ENCODE measurements at places on chromosomes 3 and 15.

DNA sequence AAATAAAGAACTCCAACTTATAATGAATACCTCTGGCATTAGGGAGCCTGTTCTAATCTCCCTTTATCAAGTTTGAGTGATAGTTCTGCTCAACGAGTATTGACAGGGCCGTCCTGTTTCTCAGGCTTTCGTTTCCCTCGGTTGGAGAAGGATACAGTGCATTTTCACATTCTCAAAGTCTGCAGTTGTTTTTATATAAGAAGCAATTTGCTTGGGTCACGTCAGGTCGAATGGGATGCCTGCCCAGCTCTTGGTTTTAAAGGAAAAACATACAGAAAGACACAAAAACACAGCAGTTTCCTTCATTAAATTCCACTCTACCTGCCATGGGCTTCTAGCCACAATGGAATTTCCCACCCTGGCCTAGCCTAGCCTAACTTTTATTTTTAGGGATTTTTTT lies 366.3 kb downstream of the TIGIT start:
- DNase-seq = no peak

DNA sequence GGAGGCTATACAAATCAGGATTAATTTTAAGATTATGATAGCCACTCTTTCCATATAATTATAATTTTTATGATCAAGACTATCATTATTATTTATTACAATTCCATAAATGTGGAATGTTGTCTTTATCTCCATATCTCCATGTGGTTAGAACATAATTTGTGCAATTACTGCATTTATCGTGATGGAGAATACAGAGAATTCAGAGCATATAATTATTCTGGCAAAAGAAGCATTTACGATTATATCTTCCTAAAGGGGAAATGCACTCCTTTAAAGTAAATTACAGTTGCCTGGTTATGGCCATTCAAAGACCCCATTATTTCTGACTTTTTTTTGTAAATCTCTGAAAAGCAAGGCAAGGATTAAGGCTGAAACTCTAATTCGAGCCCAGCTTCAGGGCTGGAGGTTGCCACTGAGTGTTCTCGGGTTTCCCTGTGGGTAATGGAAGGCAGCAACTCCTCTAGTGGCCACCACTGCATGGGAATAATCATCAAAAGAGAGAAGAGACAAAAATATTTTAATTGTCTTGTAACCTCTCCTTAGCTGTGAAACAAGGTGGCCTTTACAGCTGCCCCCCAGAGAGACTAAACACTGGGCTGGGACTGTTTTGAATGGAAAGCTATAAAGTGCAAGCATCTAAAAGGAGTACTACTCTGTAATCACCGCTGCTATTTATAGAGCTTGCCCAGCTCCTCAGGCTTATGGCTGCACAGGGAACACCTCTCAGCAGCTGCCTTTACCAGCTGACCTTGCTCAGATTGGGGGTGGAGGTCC lies 59.8 kb upstream of the PRTG start:
- DNase-seq = no peak

DNA sequence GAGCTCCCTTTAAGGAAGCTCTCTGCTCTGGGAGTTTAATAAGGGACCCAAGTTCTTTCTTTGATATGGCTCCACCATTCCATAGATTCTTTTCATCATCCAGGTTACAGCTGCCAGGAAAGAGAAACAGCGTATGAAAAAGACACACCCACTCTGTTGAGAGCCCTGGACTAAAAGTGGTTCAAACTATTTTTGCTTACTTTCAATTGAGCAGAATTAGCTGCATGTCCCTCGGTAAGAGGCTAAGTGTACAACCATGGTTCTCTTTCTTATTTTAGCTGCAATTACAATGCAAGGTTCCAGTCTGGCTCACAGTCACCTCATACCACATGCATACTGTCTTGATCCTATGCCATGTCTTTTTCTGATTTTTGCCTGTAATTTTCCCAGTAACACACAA lies 1288.3 kb downstream of the NSUN3 start:
- DNase-seq = no peak

DNA sequence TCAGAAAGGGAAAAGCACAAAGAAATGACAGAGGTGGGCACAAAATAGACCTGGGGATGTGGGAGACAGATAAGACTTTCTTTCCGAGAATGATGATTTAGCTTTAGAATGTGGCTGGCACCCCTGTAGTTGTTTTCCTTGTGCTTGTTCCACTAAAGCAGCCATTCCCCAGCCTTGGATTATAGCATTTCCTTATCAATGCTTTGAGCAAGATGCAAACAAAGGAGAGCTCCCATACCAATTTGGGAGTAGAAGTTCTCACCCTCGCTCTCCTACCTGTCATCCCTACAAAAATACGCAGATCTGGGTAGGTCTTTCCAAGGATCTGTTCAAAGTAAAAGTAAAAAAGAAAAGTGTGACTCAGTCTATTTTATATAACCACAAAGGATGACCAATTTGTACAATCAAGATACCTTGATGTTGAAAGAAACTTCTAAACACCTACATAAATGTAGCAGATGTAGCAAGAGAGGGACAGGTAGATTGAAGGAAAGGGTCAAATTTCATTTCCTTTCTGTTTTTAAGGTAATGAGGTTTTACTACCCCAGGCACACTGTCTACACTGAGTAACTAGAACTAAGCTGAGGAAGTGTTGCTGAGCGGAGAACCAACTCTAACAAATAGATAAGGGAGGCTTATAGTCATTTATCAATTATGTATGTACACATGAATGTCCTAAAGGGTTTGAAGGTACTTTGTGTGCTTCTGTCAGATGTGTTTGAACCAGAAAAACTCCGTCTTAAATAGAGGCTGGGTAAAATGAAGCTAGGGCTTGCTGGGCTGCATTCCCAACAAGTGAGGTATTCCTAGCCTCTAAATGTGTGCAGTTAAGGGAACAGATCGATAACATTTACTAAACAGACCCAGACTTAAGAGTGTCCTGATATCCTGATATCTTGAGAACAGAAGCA lies 91.1 kb upstream of the LRRN1 start:
- peak; percentile 57 for DNase-seq

- DNase-seq = no peak
Observed at GRCh38 chr3:187064210-187065115, 74.8 kb downstream of the RPL39L start.

GRCh38 chr3:147090461-147090860 lies 315.9 kb downstream of the ZIC4 start:
- DNase-seq = no peak

GRCh38 chr3:31242026-31242960 lies 290.4 kb upstream of the STT3B start:
- no peak for DNase-seq

- peak; percentile 72 for DNase-seq
Observed at GRCh38 chr3:193996641-193997089, 139.3 kb upstream of the HES1 start.

DNA sequence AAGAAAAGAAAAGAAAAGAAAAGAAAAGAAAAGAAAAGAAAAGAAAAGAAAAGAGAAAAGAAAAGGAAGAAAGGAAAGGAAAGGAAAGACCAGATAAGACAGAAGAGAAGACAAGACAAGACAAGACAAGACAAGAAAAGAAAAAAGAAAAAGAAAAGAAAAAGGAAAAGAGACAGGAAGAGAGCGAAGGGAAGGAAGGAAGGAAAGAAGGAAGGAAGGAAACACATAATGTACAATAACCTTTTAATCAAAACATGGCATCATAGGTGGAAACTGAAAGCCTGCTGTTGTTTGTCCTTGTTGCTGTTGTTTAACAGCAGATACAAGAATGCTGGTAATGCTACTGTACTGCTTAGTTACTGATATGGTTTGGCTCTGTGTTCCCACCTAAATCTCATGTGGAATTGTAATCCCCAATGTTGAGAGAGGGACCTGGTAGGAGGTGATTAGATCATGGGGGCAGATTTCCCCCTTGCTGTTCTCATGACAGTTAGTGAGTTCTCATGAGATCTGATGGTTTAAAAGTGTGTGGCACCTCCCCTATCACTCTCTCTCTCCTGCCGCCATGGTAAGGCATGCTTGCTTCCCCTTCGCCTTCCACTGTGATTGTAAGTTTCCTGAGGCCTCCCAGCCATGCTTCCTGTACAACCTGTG lies 67.3 kb downstream of the MCF2L2 start:
- DNase-seq = no peak

GRCh38 chr3:77053795-77054194 lies 13.9 kb downstream of the ROBO2 start:
- no peak for DNase-seq

- no peak for DNase-seq
Observed at GRCh38 chr15:61393949-61394348, 164.8 kb upstream of the RORA start.

DNA sequence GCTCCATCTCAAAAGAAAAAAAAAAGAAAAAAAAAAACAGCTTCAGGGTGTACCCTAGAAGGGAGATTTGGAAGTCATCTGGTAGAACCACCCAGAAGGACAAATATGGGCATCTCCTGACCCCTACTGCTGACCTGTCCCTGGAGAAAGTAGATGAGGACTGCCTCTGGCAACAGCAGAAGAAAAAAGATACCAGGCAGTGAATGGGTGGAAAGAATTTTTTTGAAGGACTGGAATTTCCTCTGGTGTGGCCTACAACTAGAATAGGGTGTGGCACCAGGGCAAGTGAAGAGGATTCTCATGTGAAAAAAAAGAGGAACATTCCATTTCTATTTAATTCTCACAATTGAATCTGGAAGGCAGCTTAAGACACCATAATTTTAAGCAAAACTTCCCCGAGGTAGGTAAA lies 3.1 kb downstream of the ANXA2 start:
- no peak for DNase-seq

DNA sequence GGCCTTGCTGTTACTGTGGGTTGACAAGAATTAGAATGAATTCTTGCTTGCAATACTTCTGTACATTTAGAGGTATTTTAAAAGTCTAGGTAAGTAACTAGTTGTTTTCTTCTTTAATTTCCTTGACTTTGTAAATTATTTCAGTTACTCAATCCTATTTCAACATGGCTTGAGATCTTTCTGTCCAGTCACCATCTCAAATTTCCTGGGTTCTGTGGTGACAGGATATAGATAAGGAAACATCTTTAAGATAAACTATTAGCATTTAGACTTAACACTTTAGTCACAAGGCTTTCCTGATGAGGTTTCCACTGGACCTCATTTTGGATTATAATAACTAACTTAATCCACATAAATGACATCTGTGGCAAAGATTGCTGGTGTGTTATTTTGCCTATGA lies 195.9 kb upstream of the DPH6 start:
- no peak for DNase-seq

DNA sequence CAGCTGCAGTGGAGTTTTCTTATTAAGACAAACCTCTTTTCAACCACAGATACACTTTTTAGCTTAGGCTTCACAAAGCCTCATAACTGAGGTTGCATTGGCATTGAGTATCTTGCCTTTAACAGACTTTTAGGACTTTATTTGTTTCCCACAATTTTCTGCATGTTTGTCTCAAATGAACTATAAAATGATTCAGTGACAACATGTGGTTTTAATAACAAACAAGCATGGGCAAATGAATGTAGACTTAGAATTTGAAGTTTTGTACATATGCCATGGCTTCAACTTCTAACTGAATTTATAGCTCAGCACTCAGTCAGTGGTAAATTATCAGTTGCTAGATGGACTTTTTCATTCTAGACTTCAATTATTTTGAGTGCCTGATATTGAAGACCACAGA lies 101.6 kb downstream of the SLC25A26 start:
- no peak for DNase-seq

- DNase-seq = peak; percentile 80
Observed at GRCh38 chr3:8441969-8442559, 59.6 kb upstream of the LMCD1 start.

DNA sequence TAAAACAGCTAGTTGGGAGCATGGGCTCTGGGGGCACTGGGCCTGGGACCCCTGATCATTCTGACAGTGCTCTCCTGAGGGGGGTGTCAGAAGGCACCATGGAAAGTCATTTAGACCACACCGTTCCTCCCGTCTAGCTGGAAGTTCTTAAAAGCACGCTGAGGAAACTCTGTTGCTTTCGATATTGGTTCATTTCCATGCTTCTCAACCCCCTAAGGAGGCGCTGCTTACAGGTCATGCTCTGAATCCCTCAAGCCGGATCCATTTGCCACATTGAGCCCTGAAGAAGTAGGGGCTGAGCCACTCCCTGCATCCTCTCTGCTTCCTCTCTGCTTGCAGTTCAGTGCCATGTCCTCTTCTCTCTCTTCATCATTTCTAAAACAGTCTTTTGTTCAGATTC lies 187.2 kb downstream of the CACNA2D3 start:
- DNase-seq = no peak

GRCh38 chr3:10647376-10647775 lies 142.0 kb upstream of the ATP2B2 start:
- no peak for DNase-seq

DNA sequence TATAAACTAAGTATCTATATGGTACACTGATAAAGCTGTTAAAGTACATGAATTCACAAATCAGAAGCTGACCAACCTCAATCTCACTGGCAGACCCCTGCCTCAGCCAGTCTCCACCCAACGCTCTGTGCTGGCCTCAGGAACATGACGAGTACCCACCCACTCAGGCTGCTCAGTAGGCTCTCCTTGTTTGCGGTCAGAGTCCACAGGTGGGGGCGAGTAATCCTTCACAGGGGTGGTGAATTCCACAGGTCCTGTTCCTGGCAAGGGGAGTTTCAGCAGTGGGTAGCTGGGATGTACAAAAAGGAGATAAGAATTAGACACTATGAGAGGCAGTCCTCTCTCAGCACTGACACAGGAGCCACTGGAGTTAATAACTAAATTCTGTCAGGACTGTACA lies 40.9 kb downstream of the SCAP start:
- no peak for DNase-seq
